Lung microvascular endothelial cell (primary cell): ENCODE measurements at places on chromosomes 5 and 9.

GRCh38 chr5:152593388-152593787 is 188.3 kb upstream of the NMUR2 start:
- DNase-seq, result no peak

DNA sequence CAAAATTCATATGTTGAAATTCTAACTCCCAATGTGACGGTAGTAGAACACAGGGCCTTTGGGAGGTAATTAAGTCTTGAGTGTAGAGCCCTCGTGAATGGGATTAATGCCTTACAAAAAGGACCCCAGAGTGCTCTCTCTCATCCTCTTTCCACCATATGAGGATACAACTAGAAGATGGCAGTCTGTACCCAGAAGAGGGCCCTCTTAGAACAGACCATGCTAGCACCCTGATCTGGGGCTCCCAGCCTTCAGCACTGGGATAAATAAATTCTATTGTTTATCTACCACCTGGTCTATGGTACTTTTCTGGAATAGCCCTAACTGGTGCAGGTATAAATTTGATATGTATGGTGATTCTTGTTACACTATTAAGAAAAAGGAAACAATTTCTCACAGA is 332.3 kb downstream of the BRINP1 start:
- no peak for DNase-seq

DNA sequence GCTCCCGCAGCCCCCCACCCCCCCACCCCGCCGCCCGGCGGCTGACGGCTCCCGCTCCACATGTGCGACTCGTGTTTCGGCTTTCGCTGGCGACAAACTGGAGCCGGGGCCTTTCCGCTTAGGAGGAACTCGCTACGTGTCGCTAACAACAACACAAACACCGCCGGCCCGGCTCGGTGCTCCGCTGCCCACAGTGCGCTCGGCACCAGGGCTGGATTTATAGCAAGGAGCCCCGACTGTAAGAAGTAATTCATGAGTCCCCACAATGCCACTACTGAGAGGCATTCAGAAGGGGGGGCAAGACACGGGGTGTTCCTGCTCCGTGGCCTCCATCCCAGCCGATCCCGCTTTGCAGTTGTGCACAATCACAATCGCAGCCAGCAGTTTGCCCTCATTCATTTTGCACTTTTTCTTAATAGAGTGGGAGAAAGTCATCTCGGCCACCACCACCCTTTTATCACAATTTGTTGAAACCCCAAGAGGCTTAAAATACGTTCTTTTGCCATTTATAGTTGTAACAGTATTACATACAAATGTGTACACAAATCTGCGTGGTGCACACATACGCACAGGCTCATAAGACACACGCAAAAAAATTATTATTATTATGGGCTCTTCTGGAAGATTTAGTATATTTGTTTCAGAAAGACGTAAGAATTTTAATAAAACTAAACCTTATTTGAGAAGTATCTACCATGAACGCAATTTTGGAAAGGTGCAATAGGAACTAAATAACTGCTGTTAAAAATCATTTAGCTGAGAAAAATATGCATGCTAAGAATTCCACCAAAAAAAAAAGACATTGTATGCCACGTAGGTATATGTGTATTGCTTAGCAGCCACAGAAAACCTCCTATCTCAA is 48.1 kb downstream of the EBF1 start:
- DNase-seq, result peak; percentile 12

GRCh38 chr9:135563858-135564257 is 2.3 kb downstream of the PAEP start:
- no peak for DNase-seq

GRCh38 chr9:71743882-71744281 is 24.4 kb downstream of the CEMIP2 start:
- no peak for DNase-seq

GRCh38 chr5:164868761-164869160 is 1363.3 kb downstream of the MAT2B start:
- DNase-seq, result no peak

DNA sequence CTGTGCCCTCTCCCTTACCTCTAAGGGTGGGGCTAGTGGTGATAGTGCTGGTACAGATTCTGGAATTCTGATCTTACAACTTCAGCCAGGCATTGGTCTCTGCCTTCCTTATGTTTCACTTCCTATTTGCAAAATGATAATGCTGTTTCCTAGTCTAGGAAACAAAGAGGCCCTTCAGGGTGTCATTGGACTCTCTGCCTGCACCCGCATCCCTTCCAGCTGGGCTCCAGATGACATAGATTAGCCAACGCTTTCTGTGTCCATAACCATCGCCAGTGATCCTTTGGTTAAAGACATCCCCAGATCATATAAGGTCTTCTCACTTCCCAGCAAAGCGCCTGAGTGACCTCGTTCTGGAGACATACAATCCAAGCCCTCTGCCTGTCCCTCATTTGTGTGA is 180.7 kb downstream of the ERCC6L2 start:
- DNase-seq, result no peak

GRCh38 chr9:89738137-89738932 is 133.5 kb downstream of the GADD45G start:
- DNase-seq, result no peak

GRCh38 chr9:80020056-80020455 is 448.3 kb downstream of the TLE4 start:
- DNase-seq, result no peak

GRCh38 chr5:36089989-36090388 is 23.3 kb upstream of the UGT3A2 start:
- peak; percentile 52 for DNase-seq
